ENCODE measurements at places on chromosomes 13 and 19.

GRCh38 chr13:34070544-34071303 lies 252.8 kb downstream of the RFC3 start:
- DNase-seq: no peak

DNA sequence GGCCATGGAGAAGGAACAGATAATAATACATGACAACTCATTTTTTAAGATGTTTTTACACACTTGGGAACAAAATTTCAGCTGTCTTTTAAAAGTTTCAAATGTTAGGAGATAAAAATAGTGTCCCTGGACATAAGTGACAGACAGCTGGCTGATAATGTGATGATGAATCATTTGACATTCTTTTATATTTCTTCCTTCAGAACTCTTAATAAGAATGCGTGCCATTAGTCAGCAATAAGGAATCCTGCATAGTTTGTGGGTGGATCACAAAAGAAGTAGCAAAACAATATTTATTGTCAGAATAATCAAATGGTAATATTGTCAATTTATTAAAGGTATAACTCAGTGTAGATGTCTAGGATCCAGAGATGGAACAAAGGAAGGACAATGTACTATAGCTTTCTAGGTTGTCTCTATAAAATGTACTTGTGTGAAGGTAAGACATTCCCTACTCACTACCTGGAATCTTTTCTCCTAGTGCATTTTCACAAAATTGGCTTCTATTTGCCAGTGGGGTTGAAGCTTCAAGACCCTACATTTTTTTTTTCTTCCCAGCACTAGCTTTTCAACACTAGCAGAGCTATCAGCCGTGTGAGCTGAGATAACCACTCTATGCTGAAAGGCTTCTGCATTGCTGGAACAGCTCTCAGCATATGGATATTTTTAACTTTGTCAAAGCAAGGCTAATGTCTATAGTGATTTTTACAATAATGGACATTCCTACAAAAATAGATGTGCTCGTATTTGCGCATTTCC lies 175.6 kb upstream of the SLITRK6 start:
- no peak for DNase-seq

DNA sequence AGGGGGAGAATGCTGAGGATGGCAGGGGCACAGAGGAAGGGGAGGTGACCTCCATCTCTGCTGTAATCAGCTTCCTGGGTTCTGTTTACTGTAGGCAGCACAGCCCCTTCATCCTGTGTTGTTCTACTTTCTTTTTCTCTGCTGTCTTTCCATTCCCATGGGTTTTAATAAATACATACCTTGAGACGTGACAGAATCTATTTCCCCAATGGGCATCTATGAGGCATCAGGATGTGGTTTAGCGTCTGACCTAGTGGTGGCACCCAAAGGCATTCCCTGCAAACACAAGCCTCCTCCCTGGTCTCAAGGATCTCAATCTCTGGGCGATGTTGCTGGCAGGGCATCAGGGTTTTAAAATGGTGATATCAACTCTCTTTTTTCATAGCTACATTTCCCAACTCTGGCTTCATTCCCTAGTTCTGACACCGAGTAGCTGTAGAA lies 60.8 kb downstream of the ALOX5AP start:
- no peak for DNase-seq

GRCh38 chr13:24670961-24671381 lies 9.2 kb upstream of the ATP12A start:
- no peak for DNase-seq

DNA sequence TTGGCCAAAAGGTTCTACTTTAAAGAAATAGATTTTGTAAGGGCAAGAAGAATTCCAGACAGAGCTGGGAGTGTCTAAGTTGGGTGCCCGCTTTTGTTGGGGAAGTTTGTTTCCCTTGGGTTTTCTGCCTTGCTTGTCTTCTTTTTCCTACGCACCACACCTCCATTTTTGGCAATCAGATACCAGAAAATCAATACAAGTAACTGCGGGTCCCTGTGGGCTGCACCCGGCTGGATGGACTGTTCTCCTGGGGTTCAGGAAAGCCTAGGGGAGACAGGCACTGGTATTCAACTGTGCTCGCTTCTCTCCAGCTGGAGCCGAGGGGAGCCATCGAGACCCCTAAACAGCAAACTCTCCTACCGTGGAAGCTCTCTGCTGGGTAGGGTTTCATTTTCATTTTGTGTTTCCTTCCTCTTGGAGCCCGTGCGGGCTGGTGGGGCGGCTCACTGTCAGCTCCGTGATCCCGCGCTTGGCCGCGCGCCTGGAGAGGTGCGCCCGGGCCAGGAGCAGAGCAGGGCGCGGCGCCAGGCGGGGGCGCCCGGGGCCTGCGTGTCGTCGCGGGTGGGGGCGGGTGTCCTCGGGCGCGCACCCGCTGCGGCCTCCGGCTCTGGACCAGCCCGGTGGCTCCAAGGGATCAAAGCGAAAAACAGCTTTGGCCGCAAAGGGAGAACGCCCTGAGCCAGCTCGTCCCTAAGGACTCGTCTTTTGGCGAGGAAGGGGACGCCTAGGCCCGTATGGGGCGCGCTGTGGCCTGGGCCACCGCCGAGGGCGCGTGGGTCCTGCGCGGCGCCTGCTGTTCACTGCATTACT lies 347.2 kb downstream of the ZNF536 start:
- no peak for DNase-seq

All from stimulated activated CD8-positive, alpha-beta memory T cell treated with anti-CD3 and anti-CD28 coated beads, Interleukin-2, amount 100 ng/mL, for 1 hour (primary cell).